Activated naive CD4-positive, alpha-beta T cell treated with Interleukin-2 at 50 U/mL for 16 hours (primary cell): ENCODE measurements at places on chromosomes 1 and 21.

GRCh38 chr1:22930240-22930912, 42.3 kb downstream of the LACTBL1 start:
- DNase-seq: peak; percentile 24

GRCh38 chr1:12406211-12407021, 176.6 kb downstream of the VPS13D start:
- no peak for DNase-seq

- no peak for DNase-seq
Observed at GRCh38 chr1:100517515-100517914, 20.4 kb upstream of the GPR88 start.

GRCh38 chr21:34022627-34023335, 50.6 kb upstream of the MRPS6 start:
- peak; percentile 58 for DNase-seq

GRCh38 chr21:25390701-25391100, 216.6 kb downstream of the MRPL39 start:
- no peak for DNase-seq

DNA sequence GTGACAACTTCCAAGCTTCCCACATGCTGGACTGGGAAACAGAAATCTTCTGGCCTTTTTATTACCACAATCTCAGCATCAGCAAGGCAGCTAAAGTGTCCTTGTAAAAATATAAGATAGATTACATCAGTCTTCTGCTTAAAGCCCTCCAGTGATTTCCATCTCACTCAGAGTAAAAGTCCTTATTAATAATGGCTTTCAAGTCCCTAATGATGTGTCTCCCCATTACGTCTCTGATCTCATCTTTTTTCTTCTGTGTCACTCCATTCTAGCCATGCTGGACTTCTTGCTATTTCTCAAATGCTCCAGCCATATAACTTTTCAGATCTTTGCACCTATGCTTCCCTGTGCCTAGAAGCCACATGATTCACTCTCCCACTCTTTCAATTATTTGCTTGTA, 22.1 kb downstream of the PAPPA2 start:
- no peak for DNase-seq

DNA sequence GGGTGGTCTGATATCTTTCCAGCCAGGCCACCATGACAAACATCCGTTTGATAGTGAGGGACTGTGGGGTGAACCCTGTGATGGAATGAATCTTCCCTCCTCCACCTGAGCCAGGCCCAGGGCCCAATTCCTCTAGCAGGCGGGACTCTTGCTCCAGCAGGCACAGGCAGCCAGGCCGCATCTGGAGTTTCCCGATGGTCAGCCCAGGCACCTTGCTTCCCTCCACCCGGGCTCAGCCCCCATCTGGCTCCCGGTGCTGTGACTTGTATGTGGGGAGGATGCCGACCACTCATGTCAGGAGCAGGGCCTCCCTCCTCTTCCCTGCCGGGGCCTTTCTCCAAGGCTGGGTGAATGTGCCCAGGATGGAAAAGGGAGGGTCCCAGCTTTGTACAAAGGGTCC, 21.0 kb downstream of the KCNAB2 start:
- DNase-seq: no peak

- DNase-seq: no peak
Observed at GRCh38 chr1:76290271-76290670, 215.7 kb downstream of the ST6GALNAC3 start.

DNA sequence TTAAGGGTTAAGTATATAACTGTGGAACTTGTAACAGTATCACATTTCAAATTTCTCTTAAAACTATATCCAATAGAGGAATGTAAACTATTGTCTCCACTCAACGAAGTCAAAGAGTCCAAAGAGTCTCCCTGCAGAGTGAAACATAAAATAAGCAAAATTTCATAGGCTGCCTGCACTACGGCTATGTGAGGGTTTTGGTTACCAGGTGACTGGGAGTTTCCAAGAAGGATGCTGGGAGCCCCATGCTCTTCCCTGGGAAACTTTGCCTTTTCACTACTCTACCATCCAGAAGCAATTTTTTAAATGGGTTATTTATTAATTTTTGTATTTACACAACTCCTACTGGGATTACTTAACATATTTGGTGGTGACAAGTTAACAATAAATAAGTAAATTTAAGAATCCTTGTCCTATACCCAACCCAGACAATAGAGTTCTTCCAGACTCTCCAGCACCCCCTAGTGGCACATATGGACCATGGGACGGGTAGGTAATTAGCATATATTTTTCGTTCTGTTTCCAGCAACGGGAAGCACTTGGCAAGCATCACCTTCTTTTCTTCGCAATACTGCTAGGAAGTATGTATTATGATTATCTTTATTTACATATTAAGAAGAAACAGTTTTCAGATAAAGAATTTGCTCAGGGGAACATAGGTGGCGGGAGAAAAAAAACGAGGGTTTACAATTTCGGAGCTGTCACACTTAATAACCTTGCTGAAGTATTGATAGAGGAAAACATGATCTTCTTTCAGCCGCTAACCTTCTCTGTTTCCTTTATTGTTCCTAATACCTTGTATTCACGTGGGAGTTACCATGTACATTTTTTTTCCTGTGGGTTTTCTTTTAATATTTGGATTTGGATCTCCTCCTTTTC, 3.5 kb downstream of the FMO2 start:
- peak; percentile 31 for DNase-seq

DNA sequence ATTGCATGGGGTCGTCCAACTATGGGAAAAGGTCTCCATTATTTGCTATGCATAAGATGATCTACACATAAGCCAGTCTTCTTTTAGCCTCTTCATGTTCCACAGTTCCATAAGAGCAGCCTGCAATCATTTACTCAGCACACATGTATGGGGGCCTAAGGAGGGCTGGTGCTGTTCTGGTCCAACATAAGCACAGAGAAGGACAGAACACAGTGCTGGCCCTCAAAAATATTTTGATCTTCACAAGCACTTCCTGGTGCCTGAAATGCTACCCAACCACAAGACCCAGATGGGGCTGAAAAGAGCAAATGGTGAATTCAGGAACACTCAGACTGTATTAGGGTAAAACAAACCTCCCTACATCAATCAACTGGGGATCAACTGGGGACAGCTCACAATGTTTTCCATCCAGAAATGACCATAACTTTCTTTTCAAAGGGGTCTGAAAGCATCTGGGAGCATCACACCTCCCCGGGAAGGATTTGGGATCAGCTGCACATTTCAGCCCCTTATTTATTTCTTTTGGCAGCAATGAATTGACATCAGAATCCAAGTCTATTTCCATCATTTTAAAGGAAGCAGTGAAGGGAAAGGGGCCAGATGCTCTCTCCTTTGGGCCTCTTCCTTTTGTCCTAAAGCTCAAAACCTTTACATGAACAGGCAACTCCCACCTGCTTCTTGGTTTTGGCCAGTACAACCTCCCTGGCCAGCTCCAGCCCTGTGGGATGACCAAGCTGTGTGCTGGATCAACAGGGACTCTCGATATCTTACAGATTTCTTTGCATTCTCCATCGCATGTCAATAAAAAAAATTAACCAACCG, 45.7 kb downstream of the KCNN3 start:
- DNase-seq: no peak

- no peak for DNase-seq
Observed at GRCh38 chr1:154353460-154353904, 28.2 kb downstream of the ATP8B2 start.

DNA sequence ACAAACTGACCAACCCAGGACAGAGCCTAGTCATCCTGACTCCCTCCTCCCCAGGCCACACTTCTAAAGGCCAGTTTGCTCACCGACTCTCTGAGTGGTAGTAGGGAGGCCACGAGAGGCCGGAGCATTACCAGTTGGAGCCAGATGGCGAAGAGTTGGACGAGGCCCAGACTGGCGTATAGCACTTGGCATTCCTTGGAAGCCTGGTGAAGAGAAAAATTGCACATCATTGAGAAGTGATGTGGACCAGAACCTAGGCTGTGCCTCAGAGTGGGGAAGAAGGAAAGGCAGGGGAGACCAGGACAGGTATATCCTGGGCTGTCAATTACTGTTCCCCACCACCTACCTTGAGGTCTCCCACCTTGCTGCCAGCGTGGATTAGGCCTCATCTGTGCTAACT, 12.2 kb downstream of the PABPC4 start:
- DNase-seq: no peak

DNA sequence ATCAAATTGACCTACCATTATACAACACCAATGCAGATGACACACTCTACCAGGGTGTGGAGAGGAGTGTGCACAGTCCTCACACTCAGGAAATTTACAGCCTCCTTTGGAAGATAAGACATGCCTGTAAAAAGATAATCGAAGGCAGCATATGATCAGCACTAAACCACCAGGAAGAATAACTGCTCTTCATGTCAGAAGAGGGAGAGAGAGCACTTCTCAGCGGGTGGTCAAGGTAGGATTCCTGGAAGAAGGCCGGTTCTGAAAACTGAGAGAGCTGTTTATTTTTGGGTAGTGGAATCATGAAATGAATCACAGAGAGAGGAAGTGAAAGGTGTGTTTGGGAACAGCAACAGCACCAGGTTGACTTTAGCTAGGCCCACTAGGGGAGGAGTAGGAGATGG, 14.0 kb upstream of the ZNF697 start:
- no peak for DNase-seq

- DNase-seq: no peak
Observed at GRCh38 chr21:26003404-26003803, 167.2 kb downstream of the APP start.

DNA sequence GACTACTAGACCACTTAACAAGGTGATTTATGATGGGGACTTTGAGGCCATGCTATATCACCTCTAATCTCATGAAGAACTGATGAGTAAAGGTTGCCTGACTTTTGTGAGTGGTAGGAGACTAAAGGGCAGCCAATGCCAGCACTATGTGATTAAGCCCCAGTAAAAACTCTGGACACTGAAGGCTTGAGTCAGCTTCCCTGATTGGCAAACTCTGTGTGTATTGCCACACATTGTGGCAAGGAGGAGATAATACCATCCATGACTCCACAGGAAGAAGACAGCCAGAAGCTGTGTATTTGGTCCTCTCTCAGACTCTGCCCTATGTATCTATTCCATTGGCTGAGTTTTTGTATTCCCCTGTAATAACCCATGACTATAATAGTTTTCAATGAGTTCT, 413.3 kb upstream of the ZRANB2 start:
- no peak for DNase-seq

GRCh38 chr1:25899792-25900191, 6.4 kb downstream of the STMN1 start:
- no peak for DNase-seq

- DNase-seq: no peak
Observed at GRCh38 chr1:78040484-78041089, 5.2 kb upstream of the GIPC2 start.

GRCh38 chr21:31624961-31625491, 34.5 kb upstream of the SOD1 start:
- no peak for DNase-seq

DNA sequence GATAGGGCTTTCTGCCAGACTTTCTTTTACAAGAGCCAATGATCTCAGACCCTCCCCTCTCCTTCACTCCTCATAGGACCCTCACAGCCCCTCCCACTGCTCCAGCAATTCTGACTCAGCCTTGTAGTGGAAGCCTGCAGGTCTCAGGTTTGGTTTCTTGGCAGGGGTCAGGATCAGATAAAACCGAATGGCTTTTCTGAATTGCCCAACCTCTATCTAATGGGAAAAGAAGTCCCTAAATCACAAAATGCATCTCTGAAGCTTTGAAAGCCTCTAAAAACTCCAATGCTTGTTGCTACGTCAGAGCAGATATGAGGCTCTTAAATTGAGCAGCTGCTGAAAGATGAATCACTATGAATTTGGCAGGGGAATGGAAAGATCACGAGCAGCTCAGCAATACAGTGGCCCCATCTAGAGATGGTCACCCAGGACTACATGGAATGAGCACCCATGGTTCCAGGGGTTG, 74.5 kb downstream of the NID1 start:
- no peak for DNase-seq

- no peak for DNase-seq
Observed at GRCh38 chr1:115214098-115214497, 124.0 kb downstream of the NGF start.

DNA sequence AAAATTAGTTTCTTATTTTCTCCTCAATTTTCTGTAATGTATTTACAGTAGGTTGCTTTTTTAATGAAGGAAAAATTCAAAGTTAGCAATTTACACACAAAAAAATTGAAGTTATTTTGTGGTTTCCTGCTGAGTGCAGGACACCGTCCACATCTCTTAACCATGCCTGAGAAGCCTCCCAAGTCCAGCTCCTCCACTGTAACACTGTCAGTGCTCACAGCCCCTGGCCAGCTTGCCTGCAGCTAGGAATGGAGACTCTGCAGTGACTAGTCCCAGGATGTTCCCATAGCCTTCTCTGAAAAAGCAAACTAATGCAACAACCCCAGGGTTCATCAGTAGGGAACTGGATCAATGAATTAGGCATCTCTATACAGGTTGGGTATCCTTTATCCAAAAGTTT, 3.5 kb downstream of the A3GALT2 start:
- no peak for DNase-seq

DNA sequence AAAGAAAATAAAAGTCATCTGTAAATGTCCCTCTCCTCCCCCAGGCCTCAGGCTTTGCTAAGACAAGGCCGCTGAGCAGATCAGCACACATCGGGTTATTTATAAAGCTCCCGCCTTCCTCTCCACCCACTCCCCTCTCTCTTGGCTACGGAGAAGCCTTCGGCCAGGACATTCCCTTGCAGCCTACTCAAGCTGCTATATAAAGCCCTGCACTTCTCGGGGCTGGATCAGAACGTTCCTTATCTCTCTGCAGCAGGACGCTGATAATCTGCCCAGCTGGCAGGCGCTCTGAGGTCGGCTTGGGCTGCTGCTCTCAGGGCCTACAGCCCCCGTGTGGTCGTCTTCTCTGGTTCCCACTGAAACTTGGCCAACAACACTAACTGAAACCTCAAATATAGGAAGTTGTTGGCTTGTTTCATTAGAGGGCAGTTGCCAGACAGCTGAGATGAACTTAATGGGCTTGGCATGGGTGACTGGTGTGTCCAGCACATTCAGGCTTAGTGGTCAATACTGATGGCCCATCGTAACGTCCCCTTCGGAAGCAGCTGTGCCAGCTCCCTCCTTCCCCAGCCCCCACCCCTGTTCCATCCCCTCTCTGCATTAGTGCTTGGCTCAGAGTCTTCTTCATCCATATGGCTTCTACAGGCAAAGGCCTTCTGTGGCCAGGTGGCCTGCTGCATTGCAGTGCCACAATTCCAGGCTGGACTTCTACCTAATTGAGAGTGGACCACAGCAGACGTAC, 64.6 kb downstream of the IER5 start:
- no peak for DNase-seq
